Stimulated activated CD8-positive, alpha-beta memory T cell treated with anti-CD3 and anti-CD28 coated beads, Interleukin-2, amount 100 ng/mL, for 1 hour (primary cell): ENCODE measurements at places on chromosomes 5 and 9.

GRCh38 chr5:106262395-106262794, 1408.3 kb downstream of the EFNA5 start:
- DNase-seq: no peak

- no peak for DNase-seq
These were observed 38.2 kb upstream of the SEMA4D start for GRCh38 chr9:89536145-89536574.

DNA sequence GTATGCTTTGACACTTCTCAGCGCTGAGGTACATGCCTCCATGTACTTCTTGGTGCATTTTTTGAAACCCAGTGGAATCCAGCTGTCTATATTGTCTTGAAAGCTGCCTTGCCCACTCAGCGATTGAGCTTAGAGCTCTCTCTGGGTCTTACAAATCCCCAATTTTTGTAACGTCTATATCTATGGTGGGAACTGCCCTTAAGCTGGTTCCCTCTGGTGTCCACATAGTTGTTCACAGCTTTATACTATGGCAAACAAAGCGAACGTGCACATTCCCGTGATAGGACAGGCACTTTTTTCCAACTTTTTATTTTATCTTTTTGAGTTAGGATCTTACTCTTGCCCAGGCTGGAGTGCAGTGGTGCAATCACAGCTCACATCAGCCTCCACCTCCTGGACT, 20.9 kb downstream of the CDHR2 start:
- no peak for DNase-seq

- DNase-seq: no peak
These were observed 59.2 kb upstream of the TRAF1 start for GRCh38 chr9:120985819-120986222.

GRCh38 chr9:72794946-72795345, 157.9 kb downstream of the ALDH1A1 start:
- DNase-seq: no peak

DNA sequence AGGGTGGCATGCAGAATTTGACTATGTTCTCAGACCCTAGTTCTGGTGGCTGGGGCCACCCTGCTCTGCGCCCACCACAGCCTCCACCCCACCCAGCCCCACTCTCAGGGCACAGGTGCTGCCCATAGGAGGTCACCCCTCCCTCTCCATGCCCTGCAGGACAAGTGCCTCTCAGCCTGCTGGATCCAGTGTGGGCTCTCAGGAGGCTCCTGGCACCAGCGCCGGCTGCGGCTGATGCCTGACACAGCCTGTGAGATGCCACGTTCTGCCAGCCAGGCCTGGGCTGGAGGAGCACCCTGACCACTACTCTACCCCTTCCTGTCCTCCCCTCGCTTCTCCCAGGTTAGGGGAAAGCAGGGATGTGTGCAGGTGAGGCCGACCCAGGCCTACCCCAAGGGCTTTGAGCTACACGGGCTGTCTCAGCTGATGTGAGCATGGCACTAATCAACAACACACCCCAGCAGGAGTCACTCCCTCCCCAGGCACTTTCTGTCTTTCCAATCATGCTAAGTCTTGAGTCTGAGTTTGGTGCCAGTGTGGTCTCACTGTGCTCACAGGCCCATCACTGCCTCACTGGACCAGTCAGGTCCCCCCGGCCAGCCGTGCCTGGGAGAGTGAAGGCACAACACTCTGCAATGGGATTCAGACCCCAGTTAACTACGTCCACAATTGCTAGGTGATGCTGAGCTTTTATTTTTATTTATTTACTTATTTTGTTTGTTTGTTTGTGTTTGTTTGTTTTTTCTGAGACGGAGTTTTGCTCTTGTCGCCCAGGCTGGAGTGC, 12.1 kb upstream of the BARX1 start:
- no peak for DNase-seq

DNA sequence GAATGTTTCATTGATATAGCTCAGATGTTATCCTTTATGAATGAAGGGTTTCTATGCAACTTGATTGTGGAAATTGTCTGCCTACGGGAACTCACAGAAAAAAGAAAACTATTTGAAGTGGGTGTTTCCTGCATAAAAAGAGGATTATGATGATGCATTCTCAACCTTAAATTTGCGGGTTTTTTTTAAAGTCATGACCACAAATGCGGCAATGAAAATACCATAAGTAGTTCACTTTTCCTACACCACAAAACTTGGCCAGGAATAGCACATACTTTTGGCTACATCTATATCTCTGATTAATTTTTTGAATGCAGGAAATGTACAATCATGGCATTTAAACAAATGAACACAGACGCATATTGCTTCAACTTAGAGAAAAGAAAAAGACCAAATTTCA, 754.7 kb downstream of the DTWD2 start:
- DNase-seq: no peak

DNA sequence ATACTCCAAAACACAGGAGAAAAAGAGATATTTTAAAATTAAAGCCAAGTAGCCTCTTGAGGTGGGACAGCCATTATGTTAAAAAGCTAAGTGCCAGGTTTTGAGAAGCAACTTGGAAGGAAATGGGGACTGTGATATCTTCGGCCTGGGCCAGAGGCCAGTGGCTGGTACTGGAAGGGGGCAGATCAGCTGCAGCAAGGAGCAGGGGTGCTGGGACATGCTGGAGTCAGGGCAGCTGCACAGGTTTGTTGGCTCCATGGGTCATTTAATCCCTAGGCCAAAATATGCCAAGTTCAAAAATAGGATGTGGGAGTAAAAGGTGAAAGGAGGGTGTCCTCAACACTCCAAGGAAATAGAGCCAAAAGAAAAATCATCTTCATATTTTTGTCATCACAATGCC, 30.0 kb downstream of the ADRB2 start:
- no peak for DNase-seq

GRCh38 chr9:104078596-104078995, 15.5 kb upstream of the SMC2 start:
- DNase-seq: no peak

- no peak for DNase-seq
These were observed 219.2 kb upstream of the PANK3 start for GRCh38 chr5:168798065-168799023.

GRCh38 chr9:105093685-105094084, 150.8 kb upstream of the SLC44A1 start:
- DNase-seq: no peak

DNA sequence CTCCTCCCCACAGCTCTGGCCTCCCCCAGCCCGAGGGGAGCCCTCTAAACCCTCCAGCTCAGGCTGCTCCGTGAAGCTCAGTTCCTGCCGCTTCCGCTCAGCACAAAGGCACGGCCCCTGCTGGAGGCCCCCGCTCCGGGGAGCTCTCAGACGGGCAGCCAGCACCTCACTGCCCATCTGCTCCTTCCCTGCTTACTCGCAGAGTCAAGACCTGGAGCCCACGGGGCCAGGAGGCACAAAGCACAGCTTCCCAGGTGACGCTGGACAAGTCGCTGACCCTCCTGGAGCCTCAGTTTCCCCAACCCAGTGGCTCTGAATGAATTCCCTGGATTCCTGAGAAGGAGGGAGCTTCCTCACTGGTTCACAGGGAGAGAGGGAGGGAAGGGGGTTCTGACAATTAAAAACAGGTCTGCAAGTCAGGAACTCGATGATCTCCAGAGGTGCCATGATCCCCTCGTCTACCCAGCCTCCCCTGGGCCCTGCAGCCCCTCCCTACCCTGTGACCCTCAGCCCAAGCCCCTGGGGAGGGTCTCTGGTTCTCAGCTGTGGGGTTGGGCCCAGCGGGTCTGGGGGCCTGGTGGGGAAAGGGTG, 36.2 kb downstream of the VAV2 start:
- DNase-seq: no peak

GRCh38 chr9:124340219-124341069, 74.8 kb downstream of the PSMB7 start:
- DNase-seq: no peak

DNA sequence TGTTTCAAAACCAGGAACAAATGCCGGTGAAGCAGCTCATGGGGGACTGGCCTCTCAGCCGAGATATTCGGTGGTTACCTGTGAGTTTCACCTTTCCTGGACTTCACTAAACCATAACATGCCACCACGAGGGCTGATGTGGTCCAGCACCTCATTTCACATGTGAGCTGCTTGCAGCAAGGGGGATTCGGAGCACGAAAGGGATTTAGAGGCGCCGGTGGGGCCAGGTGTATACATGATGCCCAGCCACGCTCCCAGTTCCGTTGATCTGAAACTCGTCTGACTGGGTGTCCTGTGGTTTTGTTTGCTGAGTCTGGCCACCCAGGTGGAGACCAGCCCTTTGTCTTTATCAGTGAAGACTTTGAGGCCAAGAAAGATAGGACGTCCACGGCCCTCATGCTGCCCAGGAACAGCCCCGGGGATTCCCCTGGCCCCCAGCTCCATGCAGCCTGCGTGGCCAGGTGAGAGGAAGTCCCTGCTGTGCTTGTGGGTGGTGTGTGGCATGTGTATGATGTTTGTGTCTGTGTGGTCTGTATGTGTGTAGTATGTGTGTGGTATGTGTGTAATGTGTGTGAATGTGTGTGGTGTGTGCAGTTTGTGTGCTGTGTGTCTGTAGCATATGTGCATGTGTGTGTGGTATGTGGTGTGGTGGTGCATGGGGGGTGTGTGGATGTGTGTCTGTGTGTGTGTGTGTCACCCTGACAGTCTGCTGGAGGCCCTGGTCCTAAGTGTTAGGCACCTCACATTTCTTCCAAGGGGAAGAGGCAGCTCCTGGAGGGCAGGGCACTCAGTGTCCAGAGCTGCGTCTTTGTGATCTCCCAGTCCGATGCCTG, 23.4 kb downstream of the PHF2 start:
- no peak for DNase-seq

DNA sequence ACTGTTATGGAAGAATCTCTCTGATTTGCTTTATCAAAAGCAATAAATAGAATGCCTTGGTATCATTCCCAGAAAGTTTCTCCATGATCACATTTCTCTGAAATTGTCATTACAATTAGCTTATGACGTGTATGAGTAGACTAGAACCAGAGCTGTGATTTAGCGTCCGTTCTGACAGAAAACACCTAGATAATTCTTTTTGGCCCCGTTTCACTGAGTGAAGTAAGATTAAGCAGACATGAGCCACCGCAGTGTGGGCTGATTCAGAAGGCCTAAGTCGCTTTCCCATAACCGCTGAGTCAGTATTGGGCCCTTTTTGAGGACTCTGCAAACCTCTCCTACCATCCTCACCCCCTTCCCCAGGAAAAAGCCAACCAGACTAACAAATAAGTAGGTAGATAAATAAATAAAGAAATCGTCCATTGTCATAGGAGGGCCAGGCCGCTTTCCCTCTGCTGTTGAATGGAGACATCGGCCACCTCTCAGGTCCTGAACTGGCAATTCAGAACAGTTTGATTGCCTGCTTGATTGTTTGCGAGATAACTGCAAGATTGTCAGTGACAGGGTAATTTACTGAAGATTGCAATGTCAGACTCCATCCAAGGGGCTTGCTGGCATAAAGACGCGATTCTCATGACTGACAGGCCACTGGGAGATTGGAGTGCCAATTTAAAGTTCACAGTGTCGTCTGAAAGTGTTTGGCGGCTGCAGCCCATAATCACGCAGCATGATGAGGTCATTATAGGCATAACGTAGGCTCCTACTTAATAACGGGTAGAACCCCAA, 105.0 kb upstream of the WWC1 start:
- no peak for DNase-seq

DNA sequence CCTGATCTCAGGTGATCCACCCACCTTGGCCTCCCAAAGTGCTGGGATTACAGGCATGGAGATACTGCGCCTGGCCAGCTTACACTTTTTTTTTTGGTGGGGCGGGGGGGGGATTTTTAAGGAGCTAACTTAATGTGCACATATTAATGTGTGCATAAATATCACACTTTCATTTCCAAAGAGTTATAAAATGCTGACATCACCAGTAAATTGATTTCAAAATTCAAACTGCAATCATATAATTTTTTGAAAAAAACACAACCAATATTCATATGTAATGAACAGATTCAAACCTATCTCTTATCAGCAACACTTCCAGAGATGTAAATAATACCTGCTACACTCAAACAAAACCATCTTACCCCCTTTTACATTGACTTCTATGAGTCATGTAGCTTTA, 1006.6 kb upstream of the DMAC1 start:
- DNase-seq: no peak

DNA sequence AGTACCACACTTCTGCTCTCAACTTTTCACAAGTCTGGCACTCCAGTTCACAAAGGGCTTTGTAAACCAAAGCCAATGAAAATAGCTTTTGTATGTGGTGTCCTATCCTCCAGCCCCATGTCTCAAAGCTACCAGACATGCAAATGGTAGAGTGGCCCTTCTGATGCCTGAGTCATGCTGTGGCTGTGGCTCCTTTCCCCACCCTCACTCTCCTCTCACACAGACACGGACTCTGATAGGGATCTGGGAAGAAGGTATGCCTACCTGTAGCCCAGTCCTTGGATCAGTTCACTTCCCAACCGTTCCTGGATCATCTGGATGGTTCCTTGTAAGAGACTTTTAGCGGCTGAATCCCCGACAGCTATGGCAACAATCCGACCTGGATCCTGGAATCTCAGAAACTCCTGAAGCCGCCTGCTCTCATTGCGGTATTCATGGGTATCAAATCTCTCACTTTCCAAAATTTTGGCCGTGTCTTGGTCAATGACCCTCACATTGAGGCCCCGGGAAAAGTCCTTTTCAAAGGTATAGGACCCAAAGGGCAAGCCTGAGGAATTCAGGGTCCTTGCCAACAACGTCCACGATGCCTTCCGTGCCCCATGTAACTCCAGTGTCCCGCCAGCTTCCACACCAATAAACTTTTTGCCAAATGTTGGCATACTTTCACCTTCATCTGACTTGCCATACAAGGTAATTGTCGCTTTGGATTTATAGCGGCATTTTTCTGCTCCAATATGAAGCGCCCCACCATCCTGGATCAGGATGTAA, 23.4 kb downstream of the CEMIP2 start:
- no peak for DNase-seq

GRCh38 chr5:136133222-136133921, 727 bp downstream of the SMAD5 start:
- DNase-seq: no peak

DNA sequence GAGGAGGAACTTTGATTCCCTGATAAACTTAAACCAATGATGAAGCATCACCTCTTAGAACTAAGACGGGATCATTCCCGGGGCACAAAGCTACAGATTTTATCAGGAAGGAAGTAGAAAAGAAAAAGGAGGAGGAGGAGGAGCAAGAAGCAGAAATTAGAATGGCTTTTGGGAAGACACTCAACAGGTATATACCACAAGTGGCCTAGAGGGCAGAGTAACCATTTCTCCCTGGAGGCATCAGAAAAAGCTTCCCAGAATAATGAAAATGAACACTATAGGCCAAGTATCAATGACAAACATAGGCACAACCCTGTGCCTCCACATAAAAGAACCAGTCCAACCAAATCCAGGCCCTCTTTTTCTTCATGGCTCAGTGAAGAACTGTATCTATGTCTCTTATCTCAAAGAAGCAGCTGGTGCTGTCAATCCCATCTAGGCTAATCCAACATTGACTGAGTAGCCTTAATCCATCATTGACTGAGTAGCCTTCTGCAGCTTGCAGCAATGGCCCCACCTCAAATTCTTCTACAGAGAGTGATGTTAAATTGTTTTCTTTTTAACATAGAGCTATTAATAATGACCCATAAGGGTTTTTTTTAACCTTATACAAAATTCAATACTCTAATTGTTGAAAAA, 178.8 kb upstream of the KIF2A start:
- no peak for DNase-seq
